ENCODE measurements at places on chromosomes 13 and 19. TPM values are rescaled to one million over a fixed set of nuclear protein-coding genes. Genes with fewer than 3 reads are reported as not detected.

DNA sequence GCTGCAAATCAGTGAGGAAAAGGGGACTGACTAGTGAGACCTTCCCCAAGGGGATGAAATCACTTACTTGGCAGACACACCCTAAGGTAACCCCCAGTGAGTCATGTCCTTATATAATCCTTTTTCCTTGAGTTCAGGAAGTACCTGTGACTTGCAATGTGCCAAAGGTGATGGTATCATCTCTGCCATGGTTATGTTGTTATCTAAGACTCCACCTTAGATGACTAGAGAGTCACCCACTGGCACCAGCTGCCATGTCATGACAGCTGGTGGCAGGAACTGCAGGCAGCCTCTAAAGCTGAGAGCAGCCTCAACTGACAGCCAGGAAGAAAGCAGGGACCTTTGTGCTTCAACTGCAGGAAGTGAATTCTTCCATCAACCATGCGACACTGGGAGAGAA, 12.5 kb downstream of the PBX4 start:
- no peak overlapping the region for H3K4me3 ChIP-seq
- no peak overlapping the region for H3K27ac ChIP-seq
- DNase-seq = no peak

DNA sequence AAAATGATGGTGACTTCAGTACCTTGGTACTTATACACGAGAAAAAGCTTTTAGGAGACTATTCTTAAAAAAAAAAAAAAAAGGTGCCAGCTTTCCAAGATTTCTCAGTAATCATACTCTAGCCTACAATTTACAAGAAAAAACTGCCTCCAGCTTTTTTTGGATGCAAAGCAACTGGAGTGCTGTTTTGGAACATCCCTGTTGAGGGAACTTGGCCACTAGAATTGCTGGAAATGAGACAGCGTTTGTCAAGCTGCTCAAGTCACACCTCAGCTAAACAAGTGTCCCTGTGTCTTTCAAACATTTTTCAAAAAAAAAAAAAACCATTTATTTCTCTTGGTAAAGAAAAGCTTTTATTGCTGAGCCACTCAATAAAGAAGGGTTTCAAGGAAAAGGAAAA, 413.1 kb upstream of the ARGLU1 start:
- no peaks in the 10 kb centered on the region for H3K4me1 ChIP-seq
- H3K4me3 ChIP-seq = no peak overlapping the region
- DNase-seq = no peak
- no peaks in the 10 kb centered on the region for H3K27me3 ChIP-seq
- H3K36me3 ChIP-seq = no peaks in the 10 kb centered on the region

DNA sequence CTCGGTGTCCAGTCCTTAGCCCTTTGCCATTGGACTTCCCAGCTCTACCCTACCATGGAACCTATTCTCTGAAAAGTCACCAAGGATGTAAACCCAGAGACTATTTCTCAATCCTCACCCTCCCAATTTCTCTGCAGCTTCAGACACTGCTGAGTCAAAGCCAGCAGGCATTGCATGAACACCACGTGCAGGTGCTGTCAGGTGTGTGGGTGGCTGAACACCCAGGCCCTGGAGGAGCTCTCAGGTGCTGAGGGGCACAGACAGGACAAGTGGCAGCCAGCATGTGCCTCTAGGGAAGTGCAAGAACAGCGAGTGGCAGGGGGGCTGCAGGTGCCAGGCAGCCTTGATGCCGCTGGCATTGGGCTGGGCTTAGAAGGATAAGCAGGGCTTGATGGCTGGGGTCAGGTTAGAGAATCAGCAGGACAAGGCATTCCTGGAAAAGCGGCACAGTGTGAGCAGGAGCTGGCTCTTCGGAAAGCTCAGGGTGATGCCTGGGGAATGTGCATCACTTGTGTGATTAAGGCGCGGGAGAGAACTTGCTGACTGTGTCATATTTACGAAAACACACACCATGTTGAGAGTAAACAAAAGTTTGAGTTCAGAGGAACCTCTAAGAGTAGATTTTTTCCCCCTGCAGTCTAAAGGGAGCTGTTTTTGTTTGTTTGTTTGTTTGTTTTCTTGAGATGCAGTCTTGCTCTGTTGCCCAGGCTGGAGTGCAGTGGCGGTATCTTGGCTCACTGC, 83.8 kb downstream of the LNX2 start:
- H3K36me3 ChIP-seq = no peaks in the 10 kb centered on the region
- no peak overlapping the region for H3K4me3 ChIP-seq
- no peak for DNase-seq
- no peak overlapping the region for H3K27ac ChIP-seq
- H3K4me1 ChIP-seq = peaks cover 2% of the 10 kb centered on the region
- no peaks in the 10 kb centered on the region for H3K27me3 ChIP-seq

DNA sequence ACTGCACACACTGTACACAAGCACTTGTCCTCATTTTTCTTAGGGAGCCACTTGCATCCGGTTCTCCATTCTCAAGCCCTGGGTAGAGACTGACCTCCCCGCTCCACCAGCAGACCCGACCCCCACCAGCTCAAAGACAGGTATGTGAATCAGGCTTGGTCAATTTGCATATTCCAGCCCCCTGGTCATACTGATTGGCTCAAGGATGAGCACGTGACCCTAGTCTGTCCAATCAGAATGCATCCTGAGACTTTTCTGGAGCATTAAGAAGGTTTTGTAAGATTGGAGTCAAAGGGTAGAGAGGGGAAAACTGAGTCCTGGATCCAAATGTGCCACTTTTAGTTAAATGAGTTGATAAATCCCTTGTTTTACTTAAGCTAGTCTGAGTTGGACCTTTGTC, 34.1 kb downstream of the NOTCH3 start:
- no peak overlapping the region for H3K27ac ChIP-seq
- H3K4me3 ChIP-seq = no peak overlapping the region
- no peaks in the 10 kb centered on the region for H3K27me3 ChIP-seq
- DNase-seq = no peak

DNA sequence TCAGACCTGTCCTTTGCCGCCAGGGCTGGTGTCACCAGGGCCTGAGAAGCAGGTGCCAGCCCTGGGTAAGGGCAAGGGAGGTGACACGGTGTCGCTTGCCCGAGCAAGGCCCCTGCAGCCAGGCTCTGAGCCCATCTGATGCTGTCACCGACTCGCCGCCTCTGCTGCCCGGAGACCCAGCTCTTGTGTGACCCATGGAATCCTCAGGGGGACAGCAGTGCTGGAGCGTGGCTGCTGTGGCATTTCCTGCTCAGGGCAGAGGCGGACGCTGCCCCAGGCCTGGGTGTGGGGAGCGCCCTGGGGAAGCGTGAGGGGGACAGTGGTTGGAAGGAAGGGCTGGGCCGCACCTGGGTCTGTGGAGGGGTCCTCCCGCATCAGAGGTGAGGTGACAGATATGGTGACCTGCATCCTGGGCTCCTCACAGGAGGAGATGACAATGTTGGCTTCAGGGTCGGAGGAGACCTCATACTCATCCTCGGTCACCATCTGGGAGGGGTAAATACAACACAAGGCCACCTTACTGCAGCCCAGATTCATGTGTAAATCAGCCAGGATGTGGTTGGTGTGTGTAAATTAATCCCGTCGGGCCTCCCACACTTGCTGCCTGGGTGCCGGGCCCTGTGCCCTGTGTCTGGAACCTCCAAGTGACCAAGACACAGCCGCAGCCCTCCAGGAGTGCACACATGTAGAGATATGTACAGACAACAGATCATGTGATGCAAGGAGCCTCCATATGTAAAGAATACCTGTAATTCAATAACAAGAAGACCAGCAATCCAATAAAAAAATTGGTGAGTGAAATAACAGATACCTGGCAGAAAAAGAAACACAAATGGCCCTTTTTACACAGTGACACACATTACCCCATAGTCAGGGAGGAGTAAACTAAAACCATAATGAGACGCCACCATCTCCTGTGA, 27.6 kb upstream of the MATK start:
- no peaks in the 10 kb centered on the region for H3K4me1 ChIP-seq
- no peaks in the 10 kb centered on the region for H3K36me3 ChIP-seq
- H3K4me3 ChIP-seq = no peak overlapping the region
- H3K27me3 ChIP-seq = peaks cover 37% of the 10 kb centered on the region
- no peak for DNase-seq

Gene IL17D
- 3.0 TPM for total RNA-seq

Gene BCAM
- 22.9 TPM for total RNA-seq
